Head of caudate nucleus (tissue), 42 donors: ENCODE measurements at places on chromosomes 11 and 22.
A peak's percentile ranks its signal among the peaks of the same experiment; 100 is the strongest.

DNA sequence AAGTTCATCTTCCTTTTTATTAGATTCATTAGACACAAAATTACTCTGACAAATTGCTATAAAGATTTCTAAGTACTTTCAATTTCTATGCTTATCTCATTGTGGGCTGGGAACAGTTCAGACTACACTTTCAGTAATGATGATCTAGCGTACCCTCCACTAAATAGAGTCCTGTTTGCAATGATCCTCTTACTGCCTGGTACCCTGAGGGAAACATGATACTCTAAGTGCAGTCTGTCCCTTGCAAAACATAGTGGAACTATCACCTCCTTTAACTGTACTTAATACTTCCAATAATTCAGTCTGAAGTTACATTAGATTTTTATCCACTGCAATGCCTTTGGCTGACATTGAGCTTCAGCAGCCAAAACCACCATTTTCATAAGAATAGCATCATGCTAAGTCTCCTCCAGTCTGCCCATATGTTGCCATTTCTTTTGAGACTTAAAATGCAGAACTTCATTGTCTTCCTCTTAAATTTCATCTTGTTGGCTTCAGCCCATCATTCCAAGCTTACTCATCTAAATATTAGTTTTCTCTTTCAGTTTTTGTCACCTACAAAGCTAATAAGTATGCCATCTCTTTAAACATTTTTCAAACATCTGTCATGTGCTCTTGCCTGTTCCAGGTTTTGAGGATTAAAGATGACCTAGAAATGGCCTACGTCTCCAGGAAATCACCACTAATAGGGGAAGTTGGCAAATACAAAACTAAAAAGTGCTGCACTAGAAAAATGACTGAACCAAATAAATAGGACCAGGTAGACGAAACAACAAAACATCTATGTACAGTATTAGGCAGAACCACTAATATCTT lies 55.5 kb downstream of the PAK1 start:
- no peak for DNase-seq

- no peak for DNase-seq
These were observed 62.9 kb downstream of the GRK3 start for GRCh38 chr22:25627271-25627852.

- no peak for DNase-seq
These were observed 25.6 kb upstream of the ADSL start for GRCh38 chr22:40320687-40321086.

DNA sequence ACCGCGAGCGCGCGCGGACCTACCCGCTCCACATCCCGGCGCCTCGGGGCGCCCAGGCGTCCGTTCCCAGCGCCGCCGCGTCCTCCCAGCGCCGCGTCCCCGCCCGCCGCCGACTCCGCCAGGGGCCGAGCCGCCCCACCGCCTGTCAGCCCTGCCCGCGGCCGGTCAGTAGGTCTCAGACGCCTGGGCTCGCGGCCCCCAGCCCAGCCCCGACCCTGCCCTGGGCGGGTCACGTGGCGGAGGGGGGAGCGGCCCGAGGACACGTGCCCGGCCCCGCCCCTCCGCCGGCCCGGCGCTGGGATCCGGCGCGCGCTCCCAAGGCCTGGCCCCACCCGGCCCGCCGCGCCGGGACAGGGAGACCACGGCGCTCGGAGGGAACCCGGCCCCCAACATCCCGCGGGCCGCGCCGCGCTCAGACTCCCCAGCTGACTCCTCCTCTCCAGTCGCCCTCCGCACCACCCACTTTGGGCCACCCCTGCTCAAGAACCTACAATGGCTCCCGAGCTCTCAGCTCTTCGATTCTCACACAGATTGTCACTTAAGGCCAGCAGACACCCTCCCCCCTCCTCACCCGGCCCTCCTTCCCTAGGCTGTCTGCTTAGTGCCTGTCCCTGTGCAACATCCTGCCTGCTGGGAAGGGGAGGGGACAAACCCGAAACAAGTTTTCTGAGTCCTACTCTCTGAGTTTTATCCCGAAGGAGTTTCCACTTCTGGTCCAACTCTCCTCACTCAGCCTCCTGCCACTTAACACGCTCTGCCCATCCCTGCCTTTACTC lies at the start of gene RAB3IL1:
TSS of gene RAB3IL1 (minus strand) at position 233 of the 776 bp plus-strand sequence. CDS start at position 34, 199 bp downstream.
- DNase-seq, result peak; percentile 76

DNA sequence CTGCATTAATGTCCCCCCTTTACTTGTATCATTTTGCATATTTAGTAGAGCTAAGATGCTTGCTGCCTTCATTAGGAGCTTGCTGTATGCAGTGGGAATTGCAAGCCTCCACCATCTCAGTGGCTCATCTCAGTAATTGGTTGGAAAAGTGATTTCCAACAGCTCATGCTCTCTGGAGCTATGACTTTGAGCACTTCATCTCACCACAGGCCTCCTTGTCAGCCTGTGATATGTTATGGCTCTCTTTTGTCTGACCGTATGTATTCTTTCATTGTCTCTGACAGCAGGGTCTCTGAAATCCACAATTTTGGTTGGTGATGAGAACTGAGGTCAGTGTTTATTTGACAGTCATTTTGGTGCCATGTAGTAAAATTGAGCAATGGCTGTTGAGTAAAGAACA lies 345.1 kb downstream of the FAT3 start:
- no peak for DNase-seq

DNA sequence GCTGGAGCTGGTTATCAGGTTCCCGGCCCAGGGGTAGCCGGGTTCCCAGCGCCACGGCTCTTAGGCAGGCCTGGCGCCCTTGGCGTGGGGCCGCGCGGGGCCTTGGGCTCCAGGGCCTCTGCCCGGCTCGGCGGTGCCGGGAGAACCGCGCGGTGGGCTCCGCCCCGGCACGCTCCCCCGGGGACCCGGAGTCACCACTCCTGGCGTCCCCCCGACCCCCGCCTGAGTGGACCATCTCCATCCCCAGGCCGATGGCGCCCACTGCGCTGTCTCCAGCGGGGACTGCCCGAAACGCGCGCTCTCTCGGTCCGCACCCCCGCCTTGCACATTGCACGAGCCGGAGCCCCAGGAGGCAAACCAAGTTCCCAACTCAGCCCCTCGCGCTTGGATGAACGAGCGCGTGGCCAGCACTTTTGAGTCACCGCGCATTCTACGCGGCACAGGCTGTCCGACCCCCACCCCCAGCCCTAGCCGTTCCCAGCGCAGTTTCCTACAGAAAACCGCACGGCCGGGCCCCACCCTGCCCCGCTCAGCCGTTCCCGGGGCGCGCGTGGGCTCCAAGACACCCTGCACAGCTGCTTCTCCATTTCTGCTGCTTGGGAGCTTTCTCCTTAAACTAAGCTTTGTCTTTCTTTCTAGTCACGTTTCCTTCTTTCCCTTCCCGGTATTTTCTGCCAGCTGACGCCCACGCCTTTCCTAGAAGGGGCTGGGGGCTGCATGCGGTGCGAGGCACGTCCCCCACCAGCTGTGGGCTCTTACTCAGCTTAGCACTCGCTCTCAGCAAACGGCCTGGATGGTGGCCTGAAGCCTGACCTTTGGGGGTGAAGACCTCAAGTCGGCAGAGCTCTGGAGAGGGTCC lies 650 bp upstream of the CHID1 start:
- peak; percentile 49 for DNase-seq

GRCh38 chr11:109197656-109198055 lies 224.3 kb upstream of the C11orf87 start:
- DNase-seq, result no peak

- DNase-seq, result peak; percentile 40
These were observed 753 bp upstream of the PPARA start for GRCh38 chr22:46149512-46150033.

GRCh38 chr11:5196067-5196466 lies 4.4 kb downstream of the OR51V1 start:
- DNase-seq, result no peak

GRCh38 chr11:70142221-70142875 lies 60.7 kb upstream of the FADD start:
- no peak for DNase-seq

GRCh38 chr22:32478994-32479393 lies 4.4 kb downstream of the FBXO7 start:
- DNase-seq, result no peak

DNA sequence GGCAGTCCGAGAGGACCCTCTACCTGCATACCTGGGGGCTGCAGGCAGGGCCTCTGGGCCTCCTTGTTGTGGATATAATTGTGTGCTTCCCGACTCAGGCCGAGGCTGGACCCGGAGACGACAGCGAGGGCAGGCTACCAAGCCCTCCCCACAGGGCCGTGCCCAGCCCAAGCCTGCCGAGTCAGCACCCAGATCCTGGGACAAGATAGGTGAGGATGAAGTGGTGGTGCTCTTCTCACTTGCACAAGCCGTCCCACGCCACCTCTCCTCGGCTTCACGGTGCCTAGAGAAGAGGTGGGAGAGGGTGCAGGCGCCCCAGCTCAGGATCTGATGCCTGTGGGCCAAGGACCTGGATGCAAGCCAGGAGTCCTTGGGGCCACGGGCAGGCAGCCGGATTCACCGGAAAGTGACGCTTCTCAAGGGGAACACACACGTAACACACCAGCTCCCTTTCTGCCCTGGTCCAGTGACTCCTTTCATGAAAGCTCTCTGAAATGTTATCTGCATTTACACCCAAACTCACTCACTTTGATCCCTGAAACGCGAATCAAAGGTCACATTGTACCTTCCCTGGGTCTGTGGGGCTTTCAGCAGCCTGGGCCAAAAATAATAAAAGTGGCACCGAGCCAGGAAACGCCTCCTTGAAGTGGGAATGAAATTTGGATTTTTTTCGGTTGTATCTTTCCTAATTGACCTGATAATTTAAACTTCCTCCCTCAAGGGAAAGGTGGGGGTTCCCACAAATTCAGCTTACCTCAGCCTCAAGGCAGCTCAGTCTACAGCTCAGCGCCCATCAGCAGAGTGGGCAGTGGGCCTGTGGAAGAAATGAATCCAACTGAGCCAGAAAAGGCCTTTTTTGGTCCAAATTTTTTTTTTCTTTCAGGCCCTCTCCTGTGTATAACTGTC lies 1.1 kb upstream of the GNB1L start:
- peak; percentile 44 for DNase-seq

GRCh38 chr11:85855341-85855656 lies at the start of gene CCDC83:
Gene CCDC83, plus strand, starts transcription at chr11:85855383. Its CDS starts 9,741 bp downstream, at chr11:85865124.
- no peak for DNase-seq

- DNase-seq, result no peak
These were observed 17.9 kb downstream of the POLR3H start for GRCh38 chr22:41526226-41526829.

DNA sequence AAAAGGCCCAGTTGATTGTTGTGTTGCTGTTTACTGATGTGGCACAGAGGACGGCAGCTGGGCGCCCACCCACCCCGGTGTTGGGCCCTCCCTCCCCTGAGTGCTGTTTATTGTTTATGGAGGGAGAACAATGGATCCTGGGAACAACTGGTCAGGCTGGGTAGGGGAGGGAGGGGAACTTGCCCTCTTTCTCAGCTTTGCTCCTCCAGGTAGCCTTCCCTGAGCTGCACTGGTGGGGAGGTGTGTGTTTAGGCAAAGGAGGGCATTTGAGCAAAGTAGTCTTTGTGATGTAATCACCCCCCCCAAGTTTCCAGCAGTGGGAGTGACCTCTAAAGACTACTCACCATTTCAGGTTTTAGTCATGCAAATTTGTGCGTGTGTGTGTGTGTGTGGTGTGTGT lies 1035.3 kb downstream of the NTM start:
- DNase-seq, result no peak

- DNase-seq, result no peak
These were observed 3.6 kb upstream of the PHLDA2 start for GRCh38 chr11:2932850-2933251.

- DNase-seq, result no peak
These were observed 39.7 kb upstream of the CCDC89 start for GRCh38 chr11:85725510-85726258.

DNA sequence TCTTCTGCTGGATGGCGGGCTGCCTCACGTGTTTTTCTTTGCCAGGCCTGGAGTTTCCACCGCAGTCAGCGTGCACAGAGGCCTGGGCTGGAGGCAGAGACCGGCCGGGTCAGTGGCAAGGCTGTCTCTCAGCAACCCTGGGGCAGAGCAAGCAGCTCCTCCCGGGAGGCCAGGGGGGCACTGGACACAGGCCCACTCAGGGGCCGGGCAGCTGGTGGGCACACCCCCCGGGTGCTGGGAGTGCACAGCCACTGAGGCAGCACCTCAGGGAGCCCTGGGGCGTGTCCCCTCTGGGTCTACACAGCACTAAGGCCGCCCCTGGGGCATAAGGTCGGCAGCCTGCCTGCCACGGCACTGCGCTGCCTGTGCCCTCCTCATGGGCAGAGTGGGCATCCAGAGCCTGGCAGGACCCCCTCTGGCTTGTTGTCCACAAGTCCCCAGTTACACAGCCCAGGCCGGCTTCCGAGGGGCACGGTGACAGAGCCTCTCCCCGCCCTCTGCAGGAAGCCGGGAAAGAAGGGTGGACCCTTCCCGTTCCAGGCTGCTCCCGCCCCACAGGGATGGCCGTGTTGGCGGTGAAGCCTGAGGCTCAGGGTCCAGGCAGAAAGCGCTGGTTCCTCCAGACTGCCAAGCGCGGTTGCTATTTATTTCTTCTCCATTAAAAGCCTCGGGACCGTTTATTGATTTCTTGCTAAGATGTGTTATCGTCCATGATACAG lies 18.5 kb upstream of the TH start:
- no peak for DNase-seq

- DNase-seq, result no peak
These were observed 75.6 kb downstream of the IGLL1 start for GRCh38 chr22:23504516-23504915.

DNA sequence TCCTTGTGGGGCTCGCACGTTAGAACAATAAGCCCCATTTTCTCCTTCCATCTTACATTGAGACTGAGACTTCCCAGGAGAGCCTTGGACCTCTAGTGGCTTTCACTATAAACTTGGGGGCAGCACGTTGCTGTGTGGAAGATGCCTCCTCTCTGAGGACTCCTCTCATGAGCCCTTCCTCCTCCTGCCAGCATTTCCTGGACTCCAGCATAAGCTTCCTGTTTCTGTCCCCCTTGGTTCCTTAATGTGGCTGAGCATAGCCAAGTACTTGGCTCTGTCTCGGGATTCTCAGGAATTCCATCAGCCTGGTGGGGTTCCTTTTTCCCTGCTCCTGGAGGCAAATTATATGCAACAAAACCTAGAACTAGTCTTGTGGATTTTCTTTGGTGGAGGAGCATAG lies 38.8 kb upstream of the UBASH3B start:
- no peak for DNase-seq

DNA sequence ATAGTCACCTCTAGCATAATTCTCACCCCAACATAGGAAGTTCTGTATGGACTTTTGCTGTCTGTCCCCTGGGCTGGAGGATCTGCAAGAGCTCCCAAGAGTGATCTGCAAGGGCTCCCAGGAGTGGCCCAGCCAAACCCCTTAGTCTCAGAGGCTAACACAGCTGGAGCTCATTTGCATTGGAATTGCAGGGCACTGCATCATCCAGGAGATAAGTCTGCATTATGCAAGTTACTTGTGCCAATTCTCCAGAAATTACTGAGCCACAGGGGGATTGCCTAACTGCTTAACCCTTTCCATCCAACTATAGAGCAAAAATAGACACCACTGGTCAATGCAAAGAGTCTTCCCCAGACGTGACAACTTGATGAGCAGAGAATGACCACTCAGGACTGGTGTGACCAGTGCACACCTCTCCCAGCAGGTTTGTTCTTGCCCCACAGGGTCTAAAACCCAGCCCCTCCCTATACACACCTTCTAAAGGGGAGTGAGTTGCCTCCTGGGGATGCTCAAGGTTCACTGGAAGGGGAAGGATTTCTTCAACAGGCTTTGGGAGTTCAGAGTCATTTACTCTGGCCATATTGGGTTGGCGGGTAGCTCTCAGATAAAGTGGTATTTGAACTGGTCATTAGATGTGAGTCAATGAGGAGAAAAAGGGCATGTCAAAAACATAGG lies 38.4 kb downstream of the POU2AF3 start:
- DNase-seq, result no peak

GRCh38 chr11:78370406-78371172 lies 47.0 kb downstream of the GAB2 start:
- DNase-seq, result no peak

- DNase-seq, result no peak
These were observed 57.1 kb downstream of the FAM181B start for GRCh38 chr11:82676483-82677094.

GRCh38 chr11:1263010-1263409 lies 40.1 kb downstream of the MUC5B start:
- no peak for DNase-seq
